ENCODE measurements at places on chromosomes 6 and 20.

GRCh38 chr6:87881342-87881895 is 166.2 kb upstream of the SPACA1 start:
- DNase-seq: no peak

DNA sequence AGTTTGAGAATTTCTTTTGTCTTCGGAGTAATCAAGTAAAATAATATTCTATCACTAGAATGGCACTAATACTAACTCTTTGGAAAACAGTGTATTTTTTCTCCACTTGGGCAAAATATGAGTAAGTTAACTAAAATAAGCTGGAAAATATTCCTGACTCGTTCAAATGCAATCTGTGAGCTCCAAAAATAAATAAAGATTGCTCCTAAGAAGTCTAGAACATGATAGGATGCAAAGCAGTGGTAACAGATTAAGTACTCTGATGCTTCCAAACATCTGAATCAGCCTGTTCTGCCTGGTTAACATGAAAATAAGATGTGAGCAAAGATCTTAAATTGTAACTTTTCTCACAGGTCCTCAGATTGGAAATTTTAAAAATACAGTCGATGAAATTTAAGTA is 285.1 kb upstream of the ID4 start:
- DNase-seq: no peak

DNA sequence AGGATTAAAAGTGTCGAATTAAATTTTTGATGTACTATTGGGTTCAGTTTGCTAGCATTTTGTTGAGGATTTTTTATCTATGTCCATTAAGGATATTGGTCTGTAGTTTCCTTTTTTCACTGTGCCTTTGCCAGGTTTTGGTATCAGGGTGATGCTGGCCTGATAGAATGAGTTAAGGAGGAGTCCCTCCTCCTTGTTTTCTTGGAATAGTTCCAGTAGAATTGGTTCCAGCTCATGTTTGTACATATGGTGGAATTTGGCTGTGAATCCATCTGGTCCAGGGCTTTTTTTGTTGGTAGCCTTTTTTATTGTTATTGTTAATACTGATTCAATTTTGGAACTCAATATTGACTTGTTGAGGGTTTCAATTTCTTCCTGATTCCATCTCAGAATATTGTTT is 141.8 kb downstream of the SIM1 start:
- DNase-seq: no peak

GRCh38 chr6:158684745-158685324 is 35.0 kb downstream of the SYTL3 start:
- DNase-seq: no peak

DNA sequence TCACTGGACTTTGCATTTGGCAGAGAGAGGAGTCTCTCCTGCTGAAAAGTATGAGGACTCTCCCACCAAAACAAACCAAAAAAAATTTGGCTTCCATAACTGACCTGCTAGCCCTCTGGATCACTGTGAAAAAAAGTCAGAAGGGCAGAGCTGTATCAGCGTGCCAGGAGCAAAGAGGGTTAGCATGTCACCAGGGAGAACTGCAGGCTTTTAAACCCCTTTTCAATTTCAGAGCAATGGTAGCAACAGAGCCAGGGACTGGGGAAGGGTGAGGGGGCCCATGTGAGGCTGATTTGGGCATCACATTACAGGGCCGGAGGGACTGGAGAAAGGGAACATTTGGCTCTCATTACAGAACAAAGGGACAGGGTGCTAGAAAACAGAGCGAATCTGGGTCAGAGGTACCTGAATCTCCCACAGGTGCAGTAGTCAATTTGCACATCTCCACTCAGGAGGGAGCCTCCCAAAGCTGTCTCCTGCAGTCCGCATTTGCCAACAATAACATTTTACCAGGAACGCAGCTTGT is 185.7 kb upstream of the EYA4 start:
- DNase-seq: no peak

DNA sequence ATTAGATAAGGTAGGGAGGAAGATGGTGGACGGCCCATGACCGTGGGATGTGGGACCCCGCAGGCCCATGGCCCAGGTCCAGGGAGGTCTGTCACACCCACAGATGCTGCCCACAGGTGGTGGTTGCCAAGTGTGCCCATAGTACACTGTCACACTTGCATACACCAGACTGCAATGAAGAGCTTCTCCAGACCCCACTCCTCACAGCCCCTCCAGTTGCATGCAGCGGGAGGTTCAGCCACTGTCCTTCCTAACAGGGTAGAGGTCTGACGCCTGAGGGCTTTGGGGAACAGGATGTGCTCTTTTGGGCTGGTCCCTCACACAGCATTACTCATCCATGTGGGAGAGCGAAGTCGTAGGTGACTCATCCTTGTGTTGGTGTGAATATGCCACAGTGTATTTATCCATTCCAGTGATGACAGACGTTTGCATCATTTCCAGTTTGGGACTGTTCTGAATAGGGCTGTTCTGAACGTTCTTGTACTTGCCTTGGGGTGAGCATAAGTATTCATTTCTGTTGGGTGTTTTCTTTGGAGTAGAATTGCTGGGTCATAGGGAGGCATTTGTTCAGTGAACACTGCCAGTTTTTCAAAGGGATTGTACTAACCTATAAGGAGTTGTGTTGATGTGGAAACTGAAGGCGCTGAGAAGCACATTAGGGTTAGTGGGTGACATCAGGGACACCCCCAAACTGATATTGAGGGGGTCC is 10.1 kb upstream of the PYGB start:
- DNase-seq: peak; percentile 14

Data from activated gamma-delta T cell treated with anti-CD3 and anti-CD28 coated beads, Interleukin-2, amount 50 U/mL, for 16 hours (primary cell).